ENCODE measurements at places on chromosomes 7 and 10.
A peak's percentile ranks its signal among the peaks of the same experiment; 100 is the strongest.

- DNase-seq, result no peak
These were observed 52.8 kb downstream of the CDK6 start for GRCh38 chr7:92783260-92784201.

DNA sequence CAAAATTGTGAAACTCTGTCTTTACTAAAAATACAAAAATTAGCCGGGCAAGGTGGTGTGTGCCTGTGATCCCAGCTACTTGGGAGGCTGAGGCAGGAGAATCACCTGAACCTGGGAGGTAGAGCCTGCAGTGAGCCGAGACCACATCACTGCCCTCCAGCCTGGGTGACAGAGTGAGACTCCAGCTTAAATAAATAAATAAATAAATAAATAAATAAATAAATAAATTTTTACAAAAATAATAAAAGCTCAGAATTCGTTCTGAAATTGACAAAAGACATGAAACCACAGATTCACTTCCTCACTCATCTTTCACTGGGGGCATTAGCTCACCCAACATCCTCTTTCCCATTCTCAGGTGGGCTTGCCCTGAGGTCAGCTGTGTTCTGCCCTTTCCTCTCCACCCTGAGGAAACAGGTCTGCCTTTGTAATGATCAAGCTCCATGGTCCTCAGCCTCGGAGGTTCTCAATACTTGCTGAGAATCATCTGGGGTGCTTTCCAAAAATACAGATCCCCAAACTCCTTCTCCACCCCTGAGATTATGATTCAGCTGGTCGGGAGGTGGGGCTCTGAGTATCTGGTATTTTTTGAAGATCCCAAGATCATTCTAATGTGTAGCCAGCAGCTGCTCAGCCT, 29.2 kb upstream of the APBB1IP start:
- no peak for DNase-seq

DNA sequence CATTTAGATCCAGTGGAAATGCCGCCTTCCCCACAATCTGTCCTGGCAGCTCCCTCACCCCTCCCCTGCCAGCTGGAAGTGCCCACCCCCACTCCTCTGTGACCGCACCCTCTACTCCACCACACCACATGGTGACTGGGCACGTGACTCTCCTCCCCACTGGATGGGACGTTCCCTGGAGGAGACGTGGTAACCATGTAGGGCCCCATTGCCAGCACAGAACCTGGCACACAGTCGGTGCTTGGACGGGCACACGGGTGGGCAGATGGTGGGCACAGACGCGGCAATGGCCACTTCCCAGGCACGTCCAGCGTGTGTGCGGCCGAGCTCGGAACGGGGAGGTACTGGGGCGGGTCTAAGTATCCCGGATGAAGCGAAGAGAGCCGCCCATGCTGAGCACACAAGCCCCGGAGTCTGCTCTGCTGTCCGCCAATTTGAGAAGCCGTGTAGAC, 245.6 kb downstream of the MAD1L1 start:
- no peak for DNase-seq

- DNase-seq, result peak; percentile 43
These were observed 495.8 kb downstream of the PARD3 start for GRCh38 chr10:34319197-34319846.

- DNase-seq, result no peak
These were observed 360.0 kb upstream of the AOAH start for GRCh38 chr7:37084303-37084702.
